ENCODE measurements at places on chromosomes 13 and 19. TPM values are rescaled to one million over a fixed set of nuclear protein-coding genes. Genes with fewer than 3 reads are reported as not detected.

DNA sequence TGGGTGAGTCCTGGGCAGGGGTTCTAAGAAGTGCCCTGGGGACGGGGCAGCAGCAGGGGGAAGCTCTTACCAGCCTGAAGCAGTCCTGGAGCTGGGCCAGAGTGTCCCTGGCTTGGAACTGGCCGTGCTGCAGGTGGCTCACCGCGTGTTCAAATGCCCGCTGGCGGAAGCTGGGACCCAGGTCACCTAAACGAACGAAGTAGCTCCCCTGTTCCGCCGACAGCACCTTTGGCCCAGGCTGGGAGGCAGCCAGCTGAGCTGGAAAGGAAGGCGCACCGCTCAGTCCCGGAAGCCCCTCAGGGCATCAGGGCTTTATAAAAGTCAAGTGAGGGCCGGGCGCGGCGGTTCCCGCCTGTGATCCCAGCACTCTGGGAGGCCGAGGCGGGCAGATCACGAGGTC is 9.6 kb downstream of the PLIN4 start:
- no peak for DNase-seq

DNA sequence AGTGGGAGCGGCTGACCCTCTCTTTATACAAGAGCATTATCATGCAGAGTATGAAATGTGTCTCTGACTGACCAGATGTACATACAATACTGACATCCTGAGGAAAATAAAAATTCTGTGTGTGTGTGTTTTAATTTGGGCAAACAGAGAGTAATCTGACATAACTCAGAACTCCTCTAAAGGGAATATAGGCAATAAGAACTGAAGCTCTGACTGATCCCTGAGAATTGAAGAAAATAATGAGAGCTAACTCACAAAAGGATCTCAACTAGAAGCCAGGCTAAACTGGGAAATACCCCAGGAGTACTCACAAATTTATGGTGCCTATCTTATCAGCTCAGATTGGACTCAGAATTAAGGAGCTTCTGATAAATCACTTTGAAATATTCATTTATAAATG is 539.9 kb downstream of the OLFM4 start:
- DNase-seq, result no peak

DNA sequence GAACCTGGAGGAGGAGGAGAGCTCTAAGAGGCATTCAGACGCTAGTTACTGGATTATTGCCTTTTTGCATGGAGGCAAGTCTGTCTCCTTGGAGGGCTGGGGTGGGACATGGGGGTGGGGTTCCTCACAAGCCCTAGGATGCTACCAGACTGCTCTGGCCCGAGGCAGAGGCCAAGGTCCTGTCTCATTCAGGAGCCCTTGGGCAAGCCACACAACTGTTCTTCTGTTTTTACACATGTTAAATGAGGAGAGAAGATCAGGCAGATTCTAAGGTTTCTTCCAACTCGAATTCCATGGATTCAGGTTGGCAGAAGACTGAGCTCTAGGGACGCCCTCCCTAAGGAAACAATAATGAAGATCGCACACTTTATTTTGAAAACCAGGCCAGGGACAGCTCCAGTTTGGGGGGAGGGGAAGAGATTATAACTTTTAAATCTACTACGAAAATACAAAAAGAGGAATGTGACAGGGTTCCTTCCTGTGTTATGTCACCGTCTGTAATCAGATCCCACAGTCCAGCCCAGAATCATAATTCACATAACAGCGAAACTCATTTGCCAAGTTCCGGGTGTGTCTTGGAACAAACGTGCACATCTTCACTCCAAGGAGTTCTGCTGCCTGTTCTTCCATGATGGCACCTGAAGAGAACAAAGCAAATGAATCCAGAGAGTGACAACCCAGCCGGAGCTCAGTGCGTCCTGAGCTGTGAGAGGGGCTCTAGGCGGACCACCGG is 25.2 kb downstream of the IL17D start:
- no peak for DNase-seq

GRCh38 chr13:44906230-44906629 is 83.0 kb downstream of the NUFIP1 start:
- DNase-seq, result no peak

DNA sequence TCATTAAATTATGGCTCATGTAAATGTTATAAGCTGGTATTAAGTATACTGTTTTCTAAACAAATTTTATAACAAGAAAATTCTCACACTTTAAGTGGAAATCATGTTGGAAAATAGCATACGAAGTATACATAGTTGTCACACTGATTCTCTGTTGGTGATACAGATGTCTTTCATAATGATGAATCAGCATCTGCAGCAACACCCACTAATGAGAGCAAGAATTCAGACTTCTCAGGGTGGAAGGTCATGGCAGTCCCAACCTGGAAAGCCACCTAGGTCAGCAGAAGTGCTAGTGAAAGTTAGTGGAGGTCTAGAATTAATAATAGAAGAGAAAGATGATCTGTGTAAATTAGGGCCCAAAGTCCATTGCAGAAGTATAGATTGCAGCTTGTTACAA is 719.7 kb upstream of the MIR17HG start:
- DNase-seq, result no peak

- no peak for DNase-seq
Measured at GRCh38 chr19:55493052-55493644, 4.9 kb downstream of the SSC5D start.

DNA sequence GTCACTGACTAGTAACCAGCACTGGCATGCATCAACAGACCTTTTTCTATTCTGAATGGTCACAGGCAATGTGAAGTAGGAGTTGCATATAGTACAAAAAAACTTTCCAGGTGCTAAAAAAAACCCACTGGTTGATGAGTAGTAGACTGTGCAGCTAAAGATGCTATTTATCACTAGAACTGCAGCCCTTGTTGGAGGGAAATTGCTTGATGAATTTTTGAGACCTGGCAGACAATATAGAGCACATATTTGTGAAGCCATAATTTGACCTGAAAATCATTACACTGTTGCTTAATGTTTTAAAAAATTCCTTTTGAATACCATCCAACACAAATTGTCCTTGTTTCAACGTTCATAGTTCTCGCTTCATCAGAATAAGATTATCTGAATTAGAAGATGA is 441.0 kb downstream of the KLF12 start:
- DNase-seq, result no peak

Gene KLK3
- total RNA-seq, result not detected

Gene KATNAL1
- 59.5 TPM for total RNA-seq

Gene C19orf81
- 0.57 TPM for total RNA-seq

Gene PCDH17
- total RNA-seq, result 7.3 TPM

Gene CHAMP1
- total RNA-seq, result 16.4 TPM

Gene ZNF443
- total RNA-seq, result 2.8 TPM

All from posterior vena cava (tissue), 2 donors.